ENCODE measurements at places on chromosomes 1 and 21. TPM values are rescaled to one million over a fixed set of nuclear protein-coding genes. Genes with fewer than 3 reads are reported as not detected.

- DNase-seq: no peak
Measured at GRCh38 chr1:23577056-23578004, 18.0 kb upstream of the ID3 start.

DNA sequence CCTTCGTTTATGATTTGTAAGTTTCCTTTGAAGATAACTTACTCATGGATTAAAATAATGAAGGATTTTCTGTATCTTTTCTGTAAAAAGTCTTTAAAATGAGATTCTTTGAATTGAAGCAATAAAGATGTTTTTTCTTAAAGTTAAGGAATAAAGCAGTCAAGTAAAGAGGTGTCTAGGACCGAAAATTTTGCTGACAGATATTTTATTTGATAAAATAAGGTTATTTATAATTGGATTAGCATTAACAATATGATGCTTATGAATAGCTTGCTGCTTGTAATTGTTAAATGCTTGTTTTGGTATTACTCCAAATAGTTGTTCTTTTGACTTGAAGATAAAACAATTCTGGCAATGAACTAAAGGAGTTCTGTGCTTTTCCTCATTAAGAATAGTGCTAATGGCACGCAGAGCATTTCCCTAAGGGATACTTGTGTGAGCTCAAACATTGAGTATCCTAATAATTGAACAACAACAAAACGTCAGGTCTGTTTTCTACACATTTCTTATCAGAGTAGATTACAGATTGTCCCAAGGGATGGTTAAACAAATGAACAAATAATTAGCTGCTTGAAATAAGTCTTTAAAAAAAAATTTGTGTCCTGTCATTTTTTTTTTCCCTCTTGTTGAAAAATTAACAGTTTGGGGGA lies 16.6 kb downstream of the TSNAX start:
- no peak for DNase-seq

DNA sequence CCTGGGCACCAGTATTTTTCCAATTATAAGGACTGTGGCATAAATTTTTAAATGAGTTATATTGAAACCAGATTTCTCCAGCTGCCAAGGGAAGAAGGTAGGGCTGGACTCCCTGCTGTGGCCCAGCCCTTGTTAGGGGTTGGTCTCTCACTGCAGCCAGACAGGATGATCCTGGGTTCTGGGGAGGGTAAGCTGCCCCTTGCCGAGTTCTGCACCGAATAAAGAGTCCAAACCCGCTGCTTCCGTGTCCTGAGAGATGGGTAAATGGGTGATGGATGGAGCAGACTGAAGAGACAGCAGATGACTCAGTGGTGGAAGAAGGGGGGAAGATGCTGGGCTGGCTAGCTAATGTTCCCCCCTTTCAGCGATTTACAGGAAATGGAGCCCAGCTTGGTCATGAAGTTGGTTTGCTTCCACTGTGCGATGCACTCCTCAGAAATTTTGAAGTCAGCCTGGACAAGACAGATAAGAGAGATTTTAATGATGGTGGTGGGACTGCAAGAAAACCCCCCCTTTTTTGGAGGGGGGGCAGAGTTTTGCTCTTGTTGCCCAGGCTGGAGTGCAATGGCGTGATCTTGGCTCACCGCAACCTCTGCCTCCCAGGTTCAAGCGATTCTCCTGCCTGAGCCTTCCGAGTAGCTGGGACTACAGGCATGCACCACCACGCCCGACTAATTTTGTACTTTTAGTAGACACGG lies 41.4 kb downstream of the YARS1 start:
- DNase-seq: no peak

CNIH3 gene
- 1.1 TPM for total RNA-seq

SPATA45 gene
- not detected for total RNA-seq

TEDDM1 gene
- not detected for total RNA-seq

DNA sequence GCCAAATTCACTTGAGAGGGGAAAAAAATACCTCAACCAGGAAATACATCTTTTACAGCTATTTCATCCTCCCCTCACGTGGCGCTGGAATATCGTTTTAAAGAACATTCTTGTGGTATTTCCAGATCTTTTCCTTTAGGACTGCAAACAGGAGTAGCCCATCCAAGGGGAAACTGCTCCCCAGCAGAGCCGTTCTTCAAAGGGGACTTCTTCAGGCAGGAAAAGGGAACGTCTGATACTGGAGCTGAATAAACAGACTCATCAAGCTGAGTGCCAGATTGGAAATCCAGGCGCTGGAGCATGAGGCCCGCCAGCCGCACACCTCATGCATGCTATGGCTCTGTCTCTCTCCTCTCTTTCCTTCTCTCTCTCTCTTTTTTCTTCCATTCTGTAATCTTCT lies 34.0 kb upstream of the PROX1 start:
- no peak for DNase-seq

- no peak for DNase-seq
Measured at GRCh38 chr1:179930867-179931266, 23.7 kb upstream of the CEP350 start.
